GM12878 (cell line): ENCODE measurements at places on chromosomes 6 and 20. TPM values are rescaled to one million over a fixed set of nuclear protein-coding genes. Genes with fewer than 3 reads are reported as not detected.

The ADNP gene
- total RNA-seq, result 74.4 and 74.5 TPM in 2 replicates

DNA sequence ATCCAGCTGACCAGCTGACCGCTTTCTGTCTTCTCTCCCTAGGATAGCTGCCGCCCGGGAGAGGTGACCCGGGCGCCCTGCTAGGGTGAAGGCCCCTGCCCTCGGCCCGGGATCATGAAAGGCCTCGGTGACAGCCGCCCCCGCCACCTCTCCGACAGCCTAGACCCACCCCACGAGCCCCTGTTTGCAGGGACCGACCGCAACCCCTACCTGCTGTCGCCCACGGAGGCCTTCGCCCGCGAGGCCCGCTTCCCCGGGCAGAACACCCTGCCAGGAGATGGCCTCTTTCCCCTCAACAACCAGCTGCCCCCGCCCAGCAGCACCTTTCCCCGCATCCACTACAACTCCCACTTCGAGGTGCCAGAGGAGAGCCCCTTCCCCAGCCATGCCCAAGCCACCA is 109.7 kb upstream of the MYL9 start:
- no peaks in the 10 kb centered on the region for H3K36me3 ChIP-seq
- no peaks in the 10 kb centered on the region for H3K27me3 ChIP-seq

DNA sequence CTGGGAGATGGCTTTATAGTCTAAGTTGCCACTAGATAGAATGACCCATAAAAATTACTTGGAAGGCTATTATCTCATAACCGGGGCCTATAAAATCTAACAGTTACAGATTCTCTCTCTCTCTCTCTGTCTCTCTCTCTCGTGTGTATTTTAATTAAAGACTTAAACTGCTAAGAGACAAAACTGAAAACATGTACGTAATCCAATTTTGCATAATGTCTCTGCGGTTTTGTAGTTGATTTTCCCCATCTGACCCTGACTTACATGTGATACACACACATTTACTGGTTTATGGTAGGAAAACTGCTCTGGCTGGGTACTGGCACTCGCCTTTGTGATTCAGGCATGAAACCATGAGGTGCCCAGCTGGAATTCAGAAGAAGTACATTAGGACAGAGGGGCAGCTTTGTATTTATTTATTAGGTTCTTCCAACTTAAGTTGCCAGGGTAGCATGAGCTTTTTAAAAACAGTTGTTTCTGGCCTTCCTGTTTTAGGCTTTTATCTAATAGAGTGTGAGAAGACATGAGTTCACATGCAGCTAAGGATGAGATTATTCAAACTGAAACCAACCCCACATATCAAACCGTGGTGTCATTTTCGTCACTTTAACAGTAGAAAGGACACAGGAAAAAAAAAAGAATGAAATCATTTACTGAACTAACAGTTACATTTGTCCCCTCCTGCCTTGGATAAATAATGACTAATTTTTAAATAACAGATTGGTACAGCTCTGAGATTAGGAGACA is 182.5 kb downstream of the GMPR start:
- H3K27me3 ChIP-seq, result no peaks in the 10 kb centered on the region
- peaks cover 36% of the 10 kb centered on the region for H3K4me1 ChIP-seq
- no peak overlapping the region for H3K4me3 ChIP-seq
- H3K36me3 ChIP-seq, result peaks cover 4% of the 10 kb centered on the region; the same call in 1 of the 2 replicates
- H3K27ac ChIP-seq, result peak overlapping the region; percentile 98

DNA sequence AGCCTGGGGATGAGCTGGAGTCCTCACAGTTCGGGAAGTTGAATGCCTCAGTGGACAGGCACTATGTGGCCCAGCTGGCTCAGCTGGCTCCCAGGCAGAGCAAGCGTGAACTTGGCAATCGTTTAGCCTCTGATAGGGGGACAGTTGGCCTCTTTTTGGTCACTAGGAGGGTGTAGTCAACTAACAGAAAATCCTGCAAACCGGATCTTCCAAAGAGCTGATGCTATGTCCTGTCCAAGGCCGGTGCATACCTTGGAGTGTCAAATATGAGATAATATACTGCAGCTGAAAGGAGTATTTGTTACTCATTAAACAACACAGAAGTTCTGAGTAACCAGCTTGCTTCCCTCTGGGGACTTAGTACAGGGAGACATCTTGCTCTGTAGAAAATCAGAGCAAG is 126.2 kb upstream of the EXOC2 start:
- no peak overlapping the region for H3K27ac ChIP-seq
- no peak for DNase-seq
- no peaks in the 10 kb centered on the region for H3K36me3 ChIP-seq
- H3K27me3 ChIP-seq, result no peaks in the 10 kb centered on the region
- no peak overlapping the region for H3K4me3 ChIP-seq

The HINT3 gene
- total RNA-seq, result 6.6 and 7.0 TPM in 2 replicates

The DNMT3B gene
- total RNA-seq, result 1.8 and 1.9 TPM in 2 replicates

The DNAH8 gene
- 0.11 and 0.21 TPM in 2 replicates for total RNA-seq

The WFDC11 gene
- not detected in 2 replicates for total RNA-seq

The ANKRD66 gene
- total RNA-seq, result not detected in 2 replicates

GRCh38 chr6:38077488-38078030 is 258.0 kb downstream of the ZFAND3 start:
- no peaks in the 10 kb centered on the region for H3K4me1 ChIP-seq
- H3K27ac ChIP-seq, result no peak overlapping the region
- H3K27me3 ChIP-seq, result no peaks in the 10 kb centered on the region
- no peak overlapping the region for H3K4me3 ChIP-seq
